ENCODE measurements at places on chromosomes 11 and 22.

DNA sequence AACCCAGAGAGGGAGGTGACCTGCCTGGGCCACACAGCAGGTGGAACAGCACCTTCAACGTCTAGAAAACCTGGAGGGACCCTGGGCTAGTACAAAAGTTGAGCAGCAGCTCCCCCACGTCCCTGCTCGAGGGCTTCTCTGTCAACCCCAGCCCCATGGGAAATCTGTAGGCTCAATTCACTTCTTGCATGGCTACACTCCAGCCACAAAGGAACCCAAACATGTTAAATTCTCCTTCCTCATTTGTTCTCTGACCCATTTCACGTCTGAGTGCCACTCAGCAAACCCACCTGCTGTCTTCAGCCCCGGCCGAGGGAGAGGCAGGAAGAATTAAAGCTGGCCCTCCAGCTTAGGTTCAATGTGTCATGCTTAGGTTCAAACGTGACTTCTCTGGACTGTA lies 418.5 kb downstream of the MIAT start:
- DNase-seq: no peak

DNA sequence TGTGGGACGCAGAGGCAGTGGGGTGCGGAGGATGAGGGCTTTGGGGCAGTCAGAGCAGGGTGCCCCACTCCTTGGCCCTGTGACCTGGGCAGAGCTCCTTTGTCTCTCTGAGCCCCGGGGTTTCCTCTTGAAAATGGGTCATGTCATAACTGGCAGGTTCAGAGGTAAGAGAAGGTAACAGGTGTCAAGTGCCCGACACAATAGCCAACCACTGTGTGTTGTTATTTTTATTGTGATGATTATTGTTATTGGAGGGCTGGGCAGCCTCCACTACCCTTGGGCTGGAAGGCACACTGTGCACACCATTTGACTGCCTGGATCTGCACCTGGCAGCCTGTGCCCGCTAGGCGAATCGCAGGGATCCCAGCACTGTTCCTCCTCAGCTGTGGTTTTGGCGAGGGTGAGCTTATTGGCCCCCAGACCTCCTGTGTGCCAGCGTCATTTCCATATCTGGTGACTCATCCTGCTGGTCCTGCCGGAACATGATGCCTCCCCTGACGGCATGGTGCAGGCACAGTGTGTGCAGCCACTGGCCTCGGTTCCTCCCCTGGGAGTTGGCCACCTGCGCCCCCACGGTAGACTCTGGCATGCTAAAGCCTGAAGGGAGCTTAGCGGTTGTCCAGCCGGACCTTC lies 15.4 kb upstream of the SOX10 start:
- DNase-seq: no peak

GRCh38 chr11:28819741-28820140 lies 711.6 kb downstream of the METTL15 start:
- DNase-seq: no peak

DNA sequence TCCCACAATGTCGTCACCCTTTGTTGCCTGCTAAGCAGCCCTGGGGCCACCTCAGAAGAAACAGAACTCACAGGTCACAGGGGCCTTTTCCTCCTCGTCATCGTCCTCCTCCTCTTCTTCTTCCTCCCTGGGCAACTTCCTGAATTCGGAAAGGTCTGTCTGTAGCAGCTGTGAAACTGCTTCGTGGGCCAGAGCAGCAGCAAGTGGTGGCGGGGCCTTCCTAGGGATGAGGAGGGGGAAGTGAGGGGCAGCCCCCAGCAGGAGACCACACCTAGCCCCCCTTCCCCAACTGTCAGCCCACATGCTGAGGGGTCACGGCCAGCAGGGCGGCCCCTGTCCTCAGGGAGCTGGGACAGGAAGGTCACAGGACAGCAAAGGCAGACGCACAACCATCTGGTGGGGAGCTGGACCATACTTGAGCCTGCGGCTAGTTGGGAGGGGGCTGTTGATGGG lies 13.2 kb downstream of the PPM1F start:
- no peak for DNase-seq

DNA sequence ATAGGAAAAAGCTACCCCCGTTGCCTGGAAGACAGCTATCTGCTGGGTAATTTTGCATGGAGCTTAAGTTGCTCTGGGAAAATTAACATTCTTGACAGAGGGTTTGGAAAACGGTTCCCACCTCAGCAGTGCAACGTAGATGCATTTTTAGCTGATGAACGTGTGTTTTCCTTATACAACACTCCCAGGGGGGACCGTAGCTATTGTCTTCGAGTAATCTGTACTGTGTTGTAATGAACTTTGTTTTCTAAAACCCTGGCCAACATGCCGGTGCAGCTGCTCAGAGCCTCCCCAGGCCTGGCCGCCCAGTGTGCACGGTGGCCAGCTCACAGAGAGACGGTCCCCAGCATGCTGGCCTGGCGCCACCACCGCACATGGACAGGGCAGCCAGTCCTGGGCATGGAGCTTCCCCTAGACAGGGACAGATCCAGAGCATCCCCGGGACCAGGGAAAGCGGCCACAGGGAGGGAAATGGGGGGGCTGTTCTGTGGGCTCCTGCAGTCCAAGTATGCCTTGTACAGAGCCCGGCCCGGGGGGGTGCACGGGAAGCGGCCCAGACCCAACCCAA lies 2.2 kb downstream of the TNNT3 start:
- DNase-seq: no peak

- DNase-seq: no peak
These were observed 179.3 kb downstream of the BCR start for GRCh38 chr22:23359583-23360123.

DNA sequence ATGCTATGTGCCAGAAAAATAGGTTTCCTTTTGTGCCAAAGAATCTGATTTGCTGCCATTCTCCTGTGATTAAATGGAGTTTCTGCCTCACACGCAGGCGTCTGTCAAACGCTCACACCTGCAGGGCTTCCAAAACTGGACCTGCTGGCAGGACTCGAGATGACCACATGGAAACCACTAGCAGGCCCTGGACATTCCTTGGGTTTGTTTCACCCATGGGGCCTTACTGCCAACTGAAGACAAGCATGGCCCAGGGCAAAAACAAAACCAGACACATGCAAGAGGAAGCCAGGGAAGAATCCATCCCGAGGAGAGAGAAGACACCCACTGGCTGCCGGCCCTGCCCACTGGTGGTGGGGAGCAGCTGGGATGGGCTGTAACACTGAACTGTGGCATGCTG lies 55.9 kb upstream of the MN1 start:
- DNase-seq: no peak

GRCh38 chr11:93051186-93051585 lies 81.7 kb downstream of the MTNR1B start:
- DNase-seq: peak; percentile 66

- peak; percentile 30 for DNase-seq
These were observed 26.3 kb upstream of the ISX start for GRCh38 chr22:35039625-35040024.

- peak; percentile 75 for DNase-seq
These were observed 2.2 kb upstream of the RPS19BP1 start for GRCh38 chr22:39534591-39535356.

GRCh38 chr11:36098853-36099375 lies 155.1 kb downstream of the LDLRAD3 start:
- no peak for DNase-seq

DNA sequence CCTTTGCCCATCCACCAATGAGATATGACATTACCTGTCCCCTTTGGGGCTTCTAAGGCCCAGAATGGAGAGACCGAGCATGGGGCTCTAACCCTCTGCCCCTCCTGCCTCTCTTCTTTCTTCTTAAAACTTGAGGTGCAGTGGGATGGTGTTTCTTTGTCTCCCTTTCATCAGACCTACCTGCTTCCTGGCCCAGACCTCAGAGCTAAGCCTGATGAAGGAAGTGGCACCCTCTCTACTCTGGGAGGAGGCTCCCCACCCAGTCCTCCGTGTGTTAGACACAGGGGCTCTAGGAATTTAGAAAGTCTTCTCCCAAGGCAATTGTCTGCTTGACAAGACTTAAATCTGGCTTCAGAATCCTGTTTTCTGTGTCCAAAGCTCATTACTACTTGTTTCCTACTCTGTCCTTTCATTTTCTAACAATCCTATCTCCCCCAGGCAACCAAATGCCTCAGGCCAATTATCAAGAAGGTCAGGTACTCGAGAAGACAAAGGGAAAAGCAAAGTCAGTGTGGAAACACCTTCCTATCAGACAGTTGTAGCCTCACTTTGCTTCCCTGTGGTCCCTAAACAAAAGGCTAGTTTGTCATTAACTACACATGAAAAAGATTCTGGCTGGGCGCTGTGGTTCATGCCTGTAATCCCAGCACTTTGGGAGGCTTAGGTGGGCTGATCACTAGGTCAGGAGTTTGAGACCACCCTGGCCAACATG lies 20.3 kb upstream of the PARVA start:
- no peak for DNase-seq

- peak; percentile 65 for DNase-seq
These were observed 5.0 kb downstream of the THY1 start for GRCh38 chr11:119417726-119418540.

DNA sequence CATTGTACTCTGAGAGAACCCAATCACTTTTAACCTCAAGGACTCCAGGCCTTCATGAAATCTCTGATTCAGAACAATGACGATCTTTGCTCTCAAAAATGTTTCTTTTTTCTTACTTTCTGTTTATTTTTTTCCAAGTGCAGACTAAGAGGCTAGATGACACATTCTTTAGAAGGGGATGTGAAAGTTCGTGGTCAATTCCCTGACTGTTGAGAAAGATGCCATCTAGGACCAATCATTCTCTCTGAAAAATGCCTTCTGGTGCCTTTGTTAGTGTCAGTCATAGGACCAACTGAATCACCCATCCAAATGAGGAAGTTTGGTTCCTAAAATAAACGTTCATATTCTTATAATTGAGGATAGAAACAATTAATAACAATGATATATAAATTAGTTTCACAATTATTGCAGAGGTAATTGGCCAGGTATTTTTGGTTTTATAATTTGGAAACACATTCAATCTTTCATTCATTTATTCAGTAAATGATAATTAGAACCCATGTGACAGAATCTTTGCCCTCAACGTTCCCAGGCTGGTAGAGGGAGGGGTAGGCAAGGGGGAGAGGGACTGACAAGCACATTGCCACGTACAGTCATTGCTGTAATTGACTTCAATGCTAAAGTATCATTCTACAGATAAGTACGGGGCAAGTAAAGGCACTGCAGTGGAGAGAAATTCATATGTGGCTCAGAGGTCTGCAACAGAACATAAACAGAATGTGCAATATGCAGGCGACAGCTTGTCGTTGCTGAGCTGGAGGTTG lies 333.4 kb upstream of the MPPED2 start:
- peak; percentile 34 for DNase-seq

GRCh38 chr11:5719703-5720495 lies 16.3 kb upstream of the OR56B1 start:
- no peak for DNase-seq

GRCh38 chr22:31836010-31836409 lies 82.2 kb downstream of the DEPDC5 start:
- no peak for DNase-seq

DNA sequence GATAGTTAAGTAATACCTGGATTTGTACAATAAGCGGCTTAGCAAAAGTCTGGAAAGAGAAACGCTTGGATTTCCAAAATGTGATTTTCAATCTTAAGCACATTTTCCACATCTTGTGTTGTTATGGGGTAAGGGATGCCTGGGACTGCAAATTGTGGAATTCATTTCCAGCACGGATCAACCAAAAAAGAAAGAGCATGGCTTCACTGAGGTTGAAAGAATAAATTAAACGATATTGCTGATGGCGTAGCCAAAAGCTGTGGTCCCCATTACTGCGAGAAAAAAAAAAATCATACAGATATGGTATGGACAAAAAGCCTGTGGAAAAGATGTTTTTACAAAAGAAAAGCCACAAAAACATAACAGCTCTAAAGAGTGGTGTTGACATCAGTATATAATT lies 26.0 kb upstream of the ALX4 start:
- no peak for DNase-seq

DNA sequence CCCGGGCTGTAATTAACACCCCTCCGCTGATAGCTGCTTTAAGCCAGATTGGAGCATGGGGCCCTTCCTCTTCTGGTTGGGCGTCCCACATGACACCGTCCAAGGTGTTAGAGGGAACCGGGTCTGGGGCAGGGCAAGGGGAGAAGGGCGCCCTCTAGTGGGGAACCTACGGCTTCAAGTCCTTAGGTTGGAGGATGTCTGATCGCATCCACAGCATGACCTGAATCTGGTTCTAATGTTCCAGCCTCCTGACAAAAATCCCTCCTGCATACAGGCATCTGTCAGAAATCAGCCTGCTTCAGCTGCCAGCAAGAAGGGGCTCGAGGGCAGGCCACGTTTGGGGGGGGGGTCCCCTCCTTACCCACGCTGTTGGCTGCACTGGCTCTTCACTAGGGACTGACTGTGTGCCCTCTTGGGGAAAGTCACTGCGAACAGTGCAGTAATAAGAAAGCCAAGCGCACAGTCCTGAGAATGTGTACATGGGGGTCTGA lies 94.2 kb upstream of the TBCEL start:
- no peak for DNase-seq

DNA sequence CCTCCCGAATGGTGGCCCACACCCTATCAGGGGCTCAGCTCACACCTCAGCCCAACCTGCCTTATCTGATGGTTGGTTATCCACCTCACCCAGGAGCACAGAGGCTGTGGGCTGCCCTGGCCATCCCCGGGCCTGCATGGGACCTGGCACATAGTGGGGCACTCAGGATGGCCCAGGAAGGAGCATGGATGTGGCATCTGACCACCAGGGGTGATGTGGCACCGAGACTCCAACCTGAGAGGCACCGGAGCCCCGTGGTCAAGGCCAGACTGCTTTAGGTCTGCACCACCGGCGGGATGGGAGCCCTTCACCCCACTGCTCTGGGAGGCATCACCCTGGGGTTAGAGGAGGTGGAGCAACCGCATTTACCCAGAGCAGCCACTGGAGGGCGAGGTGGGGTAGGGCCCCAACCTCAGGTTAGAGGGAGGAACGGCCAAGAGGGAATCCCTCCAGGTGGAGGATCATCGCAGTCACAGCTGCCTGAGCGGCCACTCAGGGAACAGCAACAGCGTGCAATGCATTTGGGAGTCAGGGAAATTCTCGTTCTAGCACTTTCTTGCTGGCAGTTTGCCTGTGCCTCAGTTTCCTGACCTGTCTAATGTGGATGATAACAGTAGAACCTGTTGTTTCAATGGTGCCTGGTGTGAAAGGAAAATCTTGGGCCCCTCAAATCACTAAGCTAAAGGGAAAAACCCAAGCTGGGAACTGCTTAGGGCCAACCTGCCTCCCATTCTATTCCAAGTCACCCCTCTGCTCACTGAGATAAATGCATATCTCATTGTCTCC lies 52.9 kb upstream of the CARS1 start:
- no peak for DNase-seq

DNA sequence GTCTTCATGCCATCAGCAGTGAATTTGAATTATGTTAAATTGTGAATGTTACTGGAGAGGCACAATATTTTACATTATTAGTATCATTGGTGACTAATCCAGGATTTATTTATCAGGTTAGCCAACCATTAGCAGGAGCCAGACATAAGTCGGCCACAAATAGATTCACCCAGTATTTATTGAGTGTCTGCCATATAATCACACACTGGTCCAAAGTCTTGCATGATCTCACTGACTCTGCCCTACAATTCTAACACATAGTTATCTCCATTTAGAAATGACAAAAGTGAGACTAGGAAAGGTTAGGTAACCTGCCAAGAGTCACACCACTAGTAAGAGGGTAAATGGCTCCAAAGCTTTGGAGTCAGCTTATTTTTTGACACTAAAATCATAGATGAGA lies 179.6 kb downstream of the BLID start:
- DNase-seq: no peak
